ENCODE measurements at places on chromosomes 3 and 15. TPM values are rescaled to one million over a fixed set of nuclear protein-coding genes. Genes with fewer than 3 reads are reported as not detected.

GRCh38 chr3:23174426-23175039 lies 28.6 kb upstream of the UBE2E2 start:
- H3K36me3 ChIP-seq: no peaks in the 10 kb centered on the region
- H3K27me3 ChIP-seq: no peaks in the 10 kb centered on the region
- DNase-seq: no peak
- no peak overlapping the region for H3K27ac ChIP-seq
- no peak overlapping the region for H3K4me3 ChIP-seq

The UTS2B gene
- 18.5 TPM for total RNA-seq

DNA sequence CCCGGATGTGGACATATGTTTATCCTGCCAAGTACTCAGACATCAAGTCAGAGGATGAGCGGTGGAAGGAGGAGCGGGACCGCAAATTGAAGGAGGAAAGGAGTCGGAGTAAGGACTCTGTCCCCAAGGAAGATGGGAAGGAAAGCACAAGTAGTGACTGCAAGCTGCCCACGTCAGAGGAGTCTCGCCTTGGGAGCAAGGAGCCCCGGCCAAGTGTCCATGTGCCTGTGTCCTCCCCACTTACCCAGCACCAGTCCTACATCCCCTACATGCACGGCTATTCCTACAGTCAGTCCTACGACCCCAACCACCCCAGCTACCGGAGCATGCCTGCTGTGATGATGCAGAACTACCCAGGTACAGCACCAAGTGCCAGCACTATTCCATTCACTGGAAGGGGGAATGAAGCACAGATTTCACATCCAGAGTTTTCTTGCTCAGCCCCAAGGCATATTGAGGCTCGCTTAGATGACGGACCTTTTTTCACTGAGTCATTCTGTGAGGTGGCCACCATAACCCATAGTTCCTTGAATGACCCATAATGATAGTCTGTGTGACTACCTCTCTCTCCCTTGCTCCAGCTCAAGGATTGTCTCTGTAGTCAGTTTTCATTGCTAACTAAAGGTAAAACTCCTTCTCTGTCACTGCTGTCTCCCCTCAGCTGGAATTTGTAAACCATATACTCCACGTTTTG lies 97.1 kb downstream of the RBPMS2 start:
- no peak overlapping the region for H3K4me3 ChIP-seq
- no peak for DNase-seq
- H3K27ac ChIP-seq: no peak overlapping the region

DNA sequence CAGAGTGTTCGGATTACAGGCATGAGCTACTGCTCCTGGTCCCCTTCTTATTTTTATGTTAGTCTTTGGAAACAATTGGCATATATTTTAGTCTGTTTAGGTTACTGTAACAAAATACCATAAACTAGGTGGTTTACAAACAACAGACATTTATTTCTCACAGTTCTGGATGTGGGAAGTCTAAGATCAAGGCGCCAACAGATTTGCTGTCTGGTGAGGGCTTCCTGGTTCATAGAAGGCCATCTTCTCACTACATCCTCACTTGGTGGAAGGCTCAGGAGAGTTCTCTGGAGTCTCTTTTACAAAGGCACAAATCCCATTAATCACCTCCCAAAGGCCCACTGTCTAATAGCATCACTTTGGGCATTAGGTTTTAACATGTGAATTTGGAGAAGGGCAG lies 101.0 kb downstream of the APBA2 start:
- peaks cover 45% of the 10 kb centered on the region for H3K4me1 ChIP-seq
- no peaks in the 10 kb centered on the region for H3K27me3 ChIP-seq
- H3K4me3 ChIP-seq: no peak overlapping the region

DNA sequence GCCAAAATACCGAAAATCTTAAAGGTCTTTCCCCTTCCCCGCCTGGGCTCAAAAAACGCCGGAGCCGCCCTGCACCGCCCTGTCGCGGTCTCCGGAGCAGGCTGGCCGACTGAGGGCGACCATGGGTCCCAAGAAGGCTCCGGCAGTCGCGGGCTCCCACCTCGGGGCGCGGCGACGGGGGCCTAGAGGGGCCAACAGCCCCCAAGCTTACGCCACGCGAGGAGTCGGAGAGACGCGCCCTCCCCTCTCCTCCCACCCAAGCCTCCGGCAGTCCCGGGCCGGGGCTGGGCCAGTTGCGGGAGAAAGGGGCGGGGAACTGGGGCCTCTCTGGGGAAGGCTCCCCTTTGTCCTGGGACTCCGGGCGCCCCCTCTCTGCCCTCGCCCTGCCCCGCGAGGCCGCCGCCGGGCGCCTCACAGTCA lies 69.2 kb downstream of the GOLGA8B start:
- no peak for DNase-seq
- no peak overlapping the region for H3K4me3 ChIP-seq
- peaks cover 19% of the 10 kb centered on the region for H3K4me1 ChIP-seq

The ATP13A3 gene
- total RNA-seq: 139 TPM

DNA sequence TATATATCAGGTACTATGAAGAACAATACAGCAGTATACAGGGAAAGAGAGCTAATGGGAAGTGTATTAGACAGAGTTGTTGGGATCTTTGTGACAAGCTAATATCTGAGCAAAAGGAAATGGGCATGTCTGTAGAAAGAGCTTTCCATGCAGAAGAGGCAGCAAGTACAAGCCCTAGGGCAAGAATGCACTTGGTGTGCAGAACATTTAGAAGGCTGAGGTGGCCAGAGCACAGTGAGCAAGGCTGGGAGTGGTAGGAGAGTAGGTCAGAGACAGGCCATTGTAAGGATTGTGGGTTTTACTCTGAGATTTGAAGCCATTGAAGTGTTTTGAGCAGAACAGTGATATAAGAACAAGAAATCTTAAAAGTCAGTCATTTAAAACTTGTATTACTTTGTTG lies 353.9 kb upstream of the TGFBR2 start:
- no peak for DNase-seq
- H3K4me1 ChIP-seq: no peaks in the 10 kb centered on the region
- H3K36me3 ChIP-seq: no peaks in the 10 kb centered on the region
- H3K4me3 ChIP-seq: no peak overlapping the region

- peaks cover 2% of the 10 kb centered on the region for H3K36me3 ChIP-seq
- no peak overlapping the region for H3K27ac ChIP-seq
- DNase-seq: no peak
- no peaks in the 10 kb centered on the region for H3K27me3 ChIP-seq
These were observed 38.8 kb downstream of the ADAM10 start for GRCh38 chr15:58710701-58711100.

DNA sequence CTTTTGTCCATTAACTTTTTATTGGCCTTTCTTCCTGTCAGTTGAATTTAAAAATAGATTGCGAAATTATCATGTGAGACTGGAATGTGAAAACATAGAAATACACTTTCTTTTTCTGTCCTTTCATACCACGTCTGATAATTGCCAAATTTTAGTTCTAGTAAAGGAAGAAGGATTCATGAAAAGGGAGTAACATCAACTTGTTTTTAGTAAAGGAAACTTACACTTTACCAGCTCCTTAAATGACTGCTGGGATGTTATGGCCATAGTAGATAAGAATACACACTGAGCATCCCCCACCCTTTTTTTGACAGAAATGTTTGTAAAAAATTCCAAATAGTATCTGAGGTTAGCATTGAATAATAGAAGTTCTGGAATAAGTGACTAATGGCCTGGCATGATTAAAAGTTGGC lies 137.9 kb downstream of the NEO1 start:
- DNase-seq: no peak
- H3K27ac ChIP-seq: no peak overlapping the region
- no peaks in the 10 kb centered on the region for H3K36me3 ChIP-seq
- H3K4me1 ChIP-seq: no peaks in the 10 kb centered on the region

The RASSF1 gene
- 17.7 TPM for total RNA-seq

DNA sequence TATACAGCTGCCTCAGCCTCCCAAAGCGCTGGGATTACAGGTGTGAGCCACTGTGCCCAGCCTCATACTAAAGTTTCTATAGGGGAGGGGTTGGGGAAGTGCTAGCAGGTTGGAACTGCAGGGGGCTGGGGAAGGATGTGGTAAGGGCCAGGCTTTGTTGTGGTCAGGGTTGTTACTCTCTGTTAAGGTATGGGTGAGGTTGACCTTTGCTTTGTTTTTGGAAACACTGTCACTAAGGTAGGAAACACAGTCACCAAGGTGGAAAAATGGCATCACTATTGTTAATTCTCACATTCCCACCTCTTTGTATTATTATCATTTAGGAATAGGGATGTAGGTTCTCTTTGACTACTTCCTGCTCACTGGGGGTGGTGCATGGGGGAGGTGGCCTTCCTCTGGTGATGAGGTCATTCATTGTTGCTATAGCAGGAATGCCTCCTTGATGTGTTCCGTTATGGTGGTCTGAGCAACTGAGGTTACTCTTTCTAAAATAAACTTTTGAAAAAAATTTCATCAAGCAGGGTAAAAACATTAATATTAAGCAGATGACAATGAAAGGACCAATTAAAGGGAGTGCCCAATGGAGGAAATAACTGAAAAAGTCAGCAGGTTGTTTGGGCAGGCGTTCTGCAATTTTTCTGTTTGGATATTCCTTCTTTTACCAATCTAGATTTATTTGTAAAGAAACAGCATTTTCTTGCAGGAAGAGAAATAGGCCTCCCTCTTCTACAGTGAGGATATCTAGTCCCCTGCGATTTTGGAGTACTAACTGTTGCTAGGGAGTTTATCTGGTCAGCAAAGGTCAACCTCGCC lies 150.5 kb downstream of the WDR76 start:
- H3K4me3 ChIP-seq: no peak overlapping the region
- no peaks in the 10 kb centered on the region for H3K27me3 ChIP-seq
- H3K27ac ChIP-seq: no peak overlapping the region
- no peaks in the 10 kb centered on the region for H3K4me1 ChIP-seq
- H3K36me3 ChIP-seq: no peaks in the 10 kb centered on the region
- no peak for DNase-seq

The OR5K4 gene
- total RNA-seq: not detected

DNA sequence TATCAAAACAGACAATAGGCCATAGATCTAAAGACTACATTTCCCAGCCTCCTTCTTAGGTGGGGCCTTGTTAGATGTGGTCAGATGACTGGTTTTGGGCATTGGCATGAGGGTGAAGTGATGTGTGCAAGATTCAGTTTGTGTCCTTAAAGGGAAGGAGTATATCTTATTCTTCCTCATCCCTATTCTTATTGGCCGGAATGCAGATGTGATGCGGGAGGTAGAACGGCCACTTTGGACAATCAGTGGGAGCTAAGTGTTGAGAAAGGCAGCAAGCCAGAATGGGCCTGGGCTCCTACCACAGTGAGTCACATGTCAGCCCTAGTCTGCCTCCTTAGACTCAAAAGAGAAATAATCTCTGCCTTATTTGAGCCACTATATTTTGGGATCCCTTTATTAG lies 89.8 kb upstream of the MEX3B start:
- no peak overlapping the region for H3K27ac ChIP-seq
- no peaks in the 10 kb centered on the region for H3K4me1 ChIP-seq
- H3K27me3 ChIP-seq: no peaks in the 10 kb centered on the region
- H3K36me3 ChIP-seq: peaks cover 5% of the 10 kb centered on the region
- no peak overlapping the region for H3K4me3 ChIP-seq

DNA sequence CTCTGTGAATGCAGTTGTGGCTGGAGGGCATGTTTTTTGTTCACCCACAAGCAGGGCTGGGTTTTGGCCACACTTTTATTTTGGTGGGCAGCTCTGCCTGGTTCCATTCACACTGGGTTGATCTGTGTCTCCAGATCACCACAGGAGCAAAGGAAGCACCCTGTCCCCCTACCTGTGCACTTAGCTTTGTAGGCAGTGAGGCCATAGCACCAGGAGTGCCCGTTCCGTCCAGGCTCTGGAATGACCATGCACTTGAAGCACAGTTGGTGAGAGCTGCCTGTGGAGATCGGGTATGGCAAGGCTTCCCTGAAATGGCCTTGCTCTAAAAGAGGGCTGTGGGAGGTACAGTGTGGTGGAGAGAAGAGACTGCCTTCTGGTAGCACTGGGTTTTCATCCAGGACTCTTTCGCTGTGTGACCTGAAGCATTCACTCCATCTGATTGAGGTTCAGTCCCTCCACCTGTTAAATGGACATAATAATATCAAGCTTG lies 31.7 kb downstream of the MINAR1 start:
- DNase-seq: no peak
- H3K27ac ChIP-seq: no peak overlapping the region
- H3K4me3 ChIP-seq: no peak overlapping the region
- no peaks in the 10 kb centered on the region for H3K4me1 ChIP-seq

The SLC51A gene
- 0.69 TPM for total RNA-seq

The MAP6D1 gene
- 10.7 TPM for total RNA-seq

DNA sequence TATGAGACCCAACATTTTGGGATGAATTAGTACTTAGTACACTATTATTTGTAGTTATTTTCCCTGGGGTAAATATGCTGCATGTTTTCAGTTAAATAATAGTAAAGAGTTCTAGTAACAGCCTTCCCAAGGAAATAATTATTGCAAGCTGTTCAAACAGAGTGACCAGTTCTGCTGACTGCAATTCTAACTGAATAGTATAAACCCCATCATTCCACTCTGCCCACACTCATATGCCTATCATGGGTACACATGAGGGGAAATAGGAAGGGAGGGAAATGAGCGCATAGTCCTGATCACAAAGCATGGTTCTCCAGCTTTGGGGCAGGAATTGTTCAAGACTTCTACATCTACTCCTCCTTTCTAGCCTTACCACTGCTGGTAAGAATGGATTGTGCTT lies 18.7 kb downstream of the UQCC5 start:
- H3K27me3 ChIP-seq: no peaks in the 10 kb centered on the region
- peaks cover 39% of the 10 kb centered on the region for H3K36me3 ChIP-seq
- H3K4me1 ChIP-seq: peaks cover 5% of the 10 kb centered on the region
- H3K4me3 ChIP-seq: no peak overlapping the region
- no peak for DNase-seq

All from spinal cord (tissue), 10 donors.